Large intestine (tissue), 12 donors: ENCODE measurements at places on chromosomes 5 and 9. TPM values are rescaled to one million over a fixed set of nuclear protein-coding genes. Genes with fewer than 3 reads are reported as not detected.

Gene EMB
- polyA plus RNA-seq = 69.5 TPM

DNA sequence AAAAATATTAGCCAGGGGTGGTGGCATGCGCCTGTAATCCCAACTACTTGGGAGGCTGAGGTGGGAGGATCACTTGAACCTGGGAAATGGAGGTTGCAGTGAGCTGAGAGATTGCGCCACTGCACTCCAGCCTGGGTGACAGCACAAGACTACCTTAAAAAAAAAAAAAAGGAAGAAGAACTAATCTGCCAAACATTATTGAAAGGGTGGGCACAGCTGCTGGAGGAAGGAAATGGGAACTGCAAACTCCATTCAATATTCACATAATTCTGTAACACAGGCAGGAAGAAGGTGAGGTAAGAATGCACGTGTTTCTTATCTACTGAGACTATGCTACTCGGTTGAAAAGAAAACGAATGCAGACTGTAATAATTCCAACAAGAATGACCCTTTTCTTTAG, 121.1 kb upstream of the GNA14 start:
- H3K4me1 ChIP-seq = no peaks in the 10 kb centered on the region
- no peaks in the 10 kb centered on the region for H3K27me3 ChIP-seq
- H3K27ac ChIP-seq = no peak overlapping the region
- H3K36me3 ChIP-seq = peaks cover 3% of the 10 kb centered on the region
- H3K4me3 ChIP-seq = no peak overlapping the region

Gene SHB
- 17.8 TPM for polyA plus RNA-seq

- no peaks in the 10 kb centered on the region for H3K27me3 ChIP-seq
- no peaks in the 10 kb centered on the region for H3K4me1 ChIP-seq
- no peak overlapping the region for H3K4me3 ChIP-seq
- DNase-seq = peak; percentile 23
- H3K36me3 ChIP-seq = no peaks in the 10 kb centered on the region
Observed at GRCh38 chr9:21616082-21616778, 134.1 kb upstream of the IFNE start.
